ENCODE measurements at places on chromosomes 12 and 14.

DNA sequence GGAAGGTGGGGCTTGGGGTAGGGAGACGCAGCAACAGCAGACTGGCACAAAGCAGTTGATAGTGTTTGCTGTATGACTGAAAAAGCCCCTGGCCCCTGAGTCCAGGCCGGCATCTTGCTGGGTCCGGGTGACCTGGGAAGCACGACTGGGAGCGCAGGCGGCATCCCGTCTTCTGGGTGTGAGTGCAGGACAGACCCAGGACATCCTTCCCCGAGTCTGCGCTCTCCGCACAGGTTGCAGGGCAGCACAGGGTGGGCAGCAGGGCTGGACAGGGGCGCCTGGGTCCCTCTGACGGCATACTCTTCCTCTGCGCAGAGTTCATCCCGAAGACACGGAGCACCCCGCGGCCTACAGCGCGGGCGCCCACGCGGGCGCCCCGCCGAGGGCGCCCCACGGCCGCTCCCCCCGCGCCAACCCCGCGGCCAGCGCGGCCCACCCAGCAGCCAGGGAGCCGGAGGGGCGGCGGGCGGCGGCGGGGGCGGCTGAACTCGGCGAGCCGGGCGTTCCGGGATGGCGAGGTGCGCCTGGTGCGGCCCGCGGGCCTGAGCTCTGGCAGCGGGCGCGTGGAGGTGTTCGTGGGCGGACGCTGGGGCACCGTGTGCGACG lies 9.2 kb upstream of the CYP46A1 start:
- DNase-seq, result no peak

DNA sequence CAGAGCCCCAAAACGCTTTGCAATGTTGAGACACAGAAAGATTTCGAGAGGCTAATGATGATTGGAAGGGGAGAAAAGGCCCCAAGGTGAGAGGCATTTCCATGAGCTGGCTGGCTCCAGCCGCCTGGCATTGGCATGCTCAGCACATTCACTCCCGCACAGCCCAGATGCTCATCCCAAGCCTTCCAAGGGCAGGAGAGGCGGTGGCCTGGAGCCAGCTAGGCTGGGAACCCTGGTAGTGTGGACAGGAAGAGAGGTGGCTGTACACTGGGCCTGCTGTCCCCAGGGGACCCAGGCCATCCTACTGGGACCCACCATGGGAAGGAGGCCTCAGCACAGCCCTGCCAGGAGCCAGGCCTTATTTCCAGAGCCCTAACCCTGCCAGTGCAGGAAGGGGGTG lies 72.2 kb downstream of the SPTB start:
- no peak for DNase-seq

- DNase-seq, result no peak
These were observed 112.3 kb downstream of the NRXN3 start for GRCh38 chr14:78282437-78282836.

GRCh38 chr12:129949651-129950050 lies 45.8 kb upstream of the TMEM132D start:
- no peak for DNase-seq
